ENCODE measurements at places on chromosomes 11 and 22.

DNA sequence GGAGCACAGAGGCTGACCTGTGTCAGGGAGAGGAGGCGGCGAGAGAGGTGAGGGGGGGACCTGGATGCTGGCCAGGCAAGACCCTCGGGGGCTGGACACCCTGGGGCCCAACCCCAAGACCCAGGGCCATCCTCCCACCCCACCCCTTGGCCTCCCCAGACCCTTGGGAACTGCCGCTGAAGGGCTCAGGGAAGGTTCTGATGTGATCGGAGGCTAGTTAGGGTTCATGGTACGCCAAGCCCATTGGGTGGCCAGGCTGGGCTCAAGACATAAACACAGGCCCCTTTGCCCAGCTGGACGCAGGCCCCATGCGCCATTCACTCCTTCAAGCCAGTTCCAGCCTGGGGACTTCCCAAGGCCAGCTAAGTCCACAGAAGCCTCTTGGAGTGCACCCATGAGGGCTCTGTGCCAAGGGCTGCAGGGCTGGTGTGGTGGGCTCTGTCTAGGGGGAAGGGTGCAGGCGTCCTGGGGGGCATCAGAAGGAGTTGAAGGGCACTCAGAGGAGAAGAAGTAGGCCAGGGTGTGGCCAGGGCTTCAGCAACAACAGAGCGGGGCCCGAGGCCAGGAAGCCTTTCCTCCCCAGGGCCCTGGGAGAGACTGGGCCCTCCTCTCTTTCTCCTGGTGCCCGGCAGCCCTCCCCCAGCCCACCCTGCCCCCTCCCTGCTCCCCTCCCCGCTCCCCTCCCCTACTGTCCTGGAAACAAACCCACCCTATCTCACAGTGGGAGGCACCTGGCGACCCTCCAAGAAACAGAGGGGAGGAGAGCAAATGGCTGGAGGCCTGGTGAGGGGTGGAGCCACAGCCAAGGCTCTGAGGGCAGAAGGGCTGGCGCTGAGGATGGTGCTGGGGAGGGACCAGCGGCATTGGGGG, 12.9 kb downstream of the TSPAN32 start:
- DNase-seq, result no peak

GRCh38 chr11:924406-925157, 1.1 kb upstream of the AP2A2 start:
- no peak for DNase-seq

- DNase-seq, result no peak
These were observed 23.4 kb upstream of the CLDN5 start for GRCh38 chr22:19547620-19548019.

- no peak for DNase-seq
These were observed 10.0 kb upstream of the MMP1 start for GRCh38 chr11:102807921-102808320.

DNA sequence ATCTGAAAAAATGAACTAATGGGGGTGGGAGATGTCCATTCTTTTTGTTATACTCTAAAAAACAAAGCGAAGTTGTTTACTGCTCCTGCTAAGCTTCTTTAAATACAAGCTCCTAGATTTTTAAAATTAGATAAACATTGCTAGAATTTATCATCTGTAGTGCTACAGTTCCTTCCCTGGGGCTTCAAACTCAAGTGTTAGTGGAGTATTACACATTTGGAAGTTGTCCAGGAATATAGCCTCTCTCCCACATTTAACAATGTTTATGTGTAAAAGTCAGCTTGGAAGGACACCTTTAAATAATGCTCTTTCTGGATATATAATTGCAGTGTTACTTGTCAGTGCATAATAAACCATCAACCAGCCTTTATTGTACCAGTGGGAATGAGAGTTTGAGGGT, 155.5 kb downstream of the SPON1 start:
- no peak for DNase-seq

DNA sequence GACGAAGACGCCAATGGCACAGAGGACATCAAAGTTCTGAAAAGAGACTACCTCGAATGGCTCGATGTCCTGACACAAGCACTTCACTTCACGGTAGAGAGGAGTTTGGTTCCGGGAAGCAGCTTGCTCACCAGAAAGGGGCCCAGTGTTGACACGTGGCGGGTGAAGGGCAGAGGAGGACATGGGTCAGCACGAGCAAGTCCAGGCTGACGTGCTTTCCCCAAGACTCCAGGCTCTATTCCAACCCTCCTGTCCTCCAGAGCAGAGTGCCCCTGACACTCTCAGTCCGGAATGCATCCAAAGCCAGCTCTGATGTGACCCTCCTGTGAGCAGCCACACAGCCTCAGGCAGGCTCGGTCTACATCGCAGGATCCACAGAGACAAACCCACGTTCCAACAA, 77.5 kb upstream of the BID start:
- no peak for DNase-seq

- no peak for DNase-seq
These were observed 432.2 kb downstream of the RAB38 start for GRCh38 chr11:87743007-87743406.

DNA sequence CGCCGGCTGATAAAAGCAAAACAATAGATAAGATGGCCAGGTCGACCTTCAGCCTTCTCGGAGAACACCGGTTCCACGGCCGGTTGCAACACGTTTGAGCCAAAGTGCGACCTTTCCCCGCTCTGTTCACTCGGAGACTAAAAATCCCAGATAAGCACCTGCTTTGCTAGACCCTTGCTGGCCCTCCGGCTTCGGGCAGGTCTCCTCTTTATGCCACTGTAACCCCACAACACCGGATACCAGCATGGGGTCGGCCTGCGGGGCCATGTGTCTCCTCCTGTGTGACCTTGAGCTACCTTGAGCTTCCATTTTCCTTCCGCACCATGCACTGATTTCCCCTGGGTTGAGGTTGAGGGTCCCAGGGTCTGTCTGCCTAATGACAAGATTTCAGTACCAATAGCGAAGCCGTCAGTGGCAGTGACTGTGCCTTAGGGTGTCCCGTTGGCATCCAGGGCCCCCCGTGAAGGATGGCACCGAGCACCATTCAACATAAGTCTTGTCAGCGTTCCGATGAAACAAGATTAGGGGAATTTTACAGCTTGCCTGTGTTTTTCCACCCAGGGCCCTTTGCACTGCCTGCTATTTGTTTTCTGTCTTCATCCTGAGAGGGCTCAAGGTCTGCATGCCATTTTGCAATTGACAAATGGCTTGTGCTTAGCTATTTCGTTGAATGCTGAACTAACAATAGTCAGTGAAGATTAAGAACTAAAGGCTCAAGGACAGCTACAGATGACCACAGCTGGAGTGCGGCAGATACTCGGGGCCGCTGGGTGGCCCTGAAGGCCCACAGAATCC, 118.6 kb downstream of the KCNQ1 start:
- no peak for DNase-seq

GRCh38 chr11:67073908-67074307, 17.3 kb downstream of the RHOD start:
- no peak for DNase-seq

GRCh38 chr22:36036167-36036624, 7.6 kb upstream of the RBFOX2 start:
- DNase-seq, result no peak

DNA sequence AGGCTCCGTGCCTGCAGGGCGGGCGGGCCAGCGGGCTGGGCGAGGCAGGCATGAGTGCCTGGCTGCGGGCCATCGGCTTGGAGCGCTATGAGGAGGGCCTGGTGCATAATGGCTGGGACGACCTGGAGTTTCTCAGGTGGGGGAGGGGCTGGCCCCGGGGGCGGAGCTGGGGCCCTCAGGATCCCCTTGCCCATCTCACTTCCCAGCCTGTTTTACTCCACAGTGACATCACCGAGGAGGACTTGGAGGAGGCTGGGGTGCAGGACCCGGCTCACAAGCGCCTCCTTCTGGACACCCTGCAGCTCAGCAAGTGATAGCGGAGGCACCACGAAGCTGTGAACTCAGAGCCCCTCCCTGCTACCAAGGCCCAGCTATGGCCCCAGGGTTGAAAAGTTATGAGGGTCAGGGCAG, 5.9 kb downstream of the PHOX2A start:
- peak; percentile 56 for DNase-seq

DNA sequence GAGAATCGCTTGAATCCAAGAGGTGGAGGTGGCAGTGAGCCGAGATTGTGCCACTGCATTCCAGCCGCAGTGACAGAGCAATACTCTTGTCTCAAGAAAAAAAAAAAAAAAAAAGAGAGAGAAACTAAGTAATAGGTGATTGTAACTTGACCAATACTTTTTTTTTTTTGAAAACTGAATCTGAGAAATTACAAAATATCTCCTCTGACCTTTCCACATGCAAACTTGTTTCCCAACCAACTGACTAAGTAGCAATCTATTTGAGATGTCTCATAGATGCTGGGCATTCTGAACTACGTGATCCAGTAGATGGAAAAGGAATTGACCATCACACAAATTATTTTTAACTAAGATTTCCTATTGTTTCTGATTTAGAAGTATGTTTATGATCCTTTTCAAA, 407.3 kb upstream of the CHORDC1 start:
- DNase-seq, result no peak

- DNase-seq, result no peak
These were observed 2.0 kb downstream of the SERPINH1 start for GRCh38 chr11:75563978-75564552.

GRCh38 chr11:113764527-113765219, 8.8 kb downstream of the ZW10 start:
- DNase-seq, result no peak

DNA sequence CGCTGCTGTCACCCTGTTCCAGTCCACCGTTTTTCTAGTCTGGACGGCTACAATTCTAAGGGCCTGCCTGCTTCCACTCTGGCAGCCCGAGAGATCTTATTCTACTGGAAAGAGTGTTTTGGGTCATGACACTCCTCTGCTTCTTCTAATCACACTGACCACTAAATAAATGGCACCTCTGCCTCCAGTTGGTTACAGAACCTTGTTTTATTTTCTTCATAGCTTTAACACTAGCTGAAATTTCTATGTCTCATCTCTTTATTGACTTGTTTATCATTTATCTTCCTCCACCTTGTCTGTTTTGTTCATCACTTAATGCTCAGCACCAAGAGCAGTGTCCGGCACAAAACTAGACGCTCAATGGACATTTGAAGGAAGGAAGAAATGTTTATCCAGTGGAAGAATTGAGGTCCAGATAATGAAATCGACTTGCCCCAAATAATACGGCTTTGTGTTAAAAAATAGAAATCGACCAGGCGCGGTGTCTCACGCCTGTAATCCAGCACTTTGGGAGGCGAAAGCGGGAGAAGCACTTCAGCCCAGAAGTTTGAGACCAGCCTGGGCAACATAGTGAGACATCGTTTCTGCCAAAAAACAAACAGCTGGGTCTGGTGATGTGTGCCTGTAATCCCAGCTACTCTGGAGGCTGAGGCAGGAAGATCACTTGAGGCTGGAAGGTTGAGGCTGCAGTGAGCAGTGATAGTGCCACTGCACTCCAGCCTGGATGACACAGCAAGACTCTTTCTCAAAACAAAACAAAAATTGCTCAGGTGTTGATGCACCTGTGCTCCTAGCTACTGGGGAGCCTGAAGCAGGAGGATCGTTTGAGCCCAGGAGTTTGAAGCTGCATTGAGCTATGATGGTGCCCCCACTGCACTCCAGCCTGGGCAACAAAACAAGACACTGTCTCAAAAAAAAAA, 693 bp upstream of the PRR14L start:
- DNase-seq, result no peak

GRCh38 chr11:114060392-114061047, 1.0 kb downstream of the ZBTB16 start:
- DNase-seq, result no peak

GRCh38 chr11:16157327-16157726, 199.0 kb downstream of the SOX6 start:
- DNase-seq, result no peak

GRCh38 chr22:19793661-19794310, 33.2 kb downstream of the TBX1 start:
- DNase-seq, result no peak

- DNase-seq, result no peak
These were observed 43.4 kb upstream of the TMPRSS4 start for GRCh38 chr11:118033443-118033842.
